ENCODE measurements at places on chromosomes 3 and 15.

DNA sequence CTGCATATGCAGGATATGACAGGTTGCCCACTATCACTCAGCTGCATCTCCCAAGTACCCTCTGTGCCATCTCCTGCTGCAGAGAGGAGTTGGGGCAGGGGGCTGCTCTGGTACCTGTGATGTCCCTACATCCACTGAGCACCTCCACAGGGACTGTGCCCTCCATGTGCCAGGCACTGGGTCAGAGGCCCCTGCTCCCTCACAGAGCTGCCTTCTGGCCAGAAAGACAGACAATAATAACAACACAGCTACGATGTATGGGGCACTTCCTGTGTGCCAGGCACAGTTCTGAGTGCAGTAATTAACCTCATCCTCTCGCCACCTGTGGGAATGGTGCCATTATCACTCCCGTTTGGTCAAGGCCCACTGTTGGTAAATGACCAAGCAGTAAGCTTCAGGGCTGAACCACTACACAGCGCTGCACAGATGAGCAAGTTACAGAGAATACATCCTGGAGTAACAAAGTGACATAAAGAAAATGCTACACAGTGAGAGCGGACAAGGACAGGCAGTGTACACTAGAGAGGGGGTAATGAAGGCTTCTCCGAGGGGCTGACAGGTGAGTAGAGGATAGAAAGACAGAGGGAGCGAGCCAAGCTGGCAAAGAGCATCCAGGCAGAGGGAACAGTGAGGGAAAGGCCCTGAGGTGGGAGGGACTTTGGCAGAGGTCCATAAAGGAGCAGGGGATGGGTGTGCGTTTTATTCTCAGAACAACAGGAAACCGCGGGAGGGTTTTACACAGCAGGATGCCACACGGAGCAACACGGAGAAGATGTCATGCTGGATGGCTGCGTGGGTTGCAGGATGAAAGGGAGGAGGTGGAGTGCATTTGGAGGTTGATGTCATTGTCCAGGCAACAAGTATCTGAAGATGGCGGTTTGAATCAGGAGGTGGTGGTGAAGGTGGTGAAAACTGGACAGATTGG is 13.6 kb downstream of the WNT7A start:
- DNase-seq, result no peak

DNA sequence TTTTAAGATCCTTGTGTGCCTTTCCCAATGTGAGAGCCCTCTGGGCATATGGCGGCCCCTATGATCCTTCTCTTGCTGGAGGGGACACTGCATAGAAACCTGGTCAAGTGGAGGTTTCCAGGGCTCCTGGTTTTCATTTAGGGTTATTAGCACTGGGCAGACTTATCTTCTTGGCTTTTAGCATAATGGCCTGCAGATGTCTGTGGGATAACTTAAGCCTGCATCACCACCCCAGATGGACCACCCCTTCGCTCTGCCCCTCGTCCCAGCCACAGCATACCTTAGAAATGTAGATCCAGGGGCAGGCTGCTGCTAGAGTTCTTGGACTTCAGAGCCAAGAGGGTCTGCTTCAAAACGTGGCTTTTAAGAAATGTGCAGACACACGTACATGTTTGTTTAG is 340.3 kb upstream of the CTDSPL start:
- DNase-seq, result no peak

DNA sequence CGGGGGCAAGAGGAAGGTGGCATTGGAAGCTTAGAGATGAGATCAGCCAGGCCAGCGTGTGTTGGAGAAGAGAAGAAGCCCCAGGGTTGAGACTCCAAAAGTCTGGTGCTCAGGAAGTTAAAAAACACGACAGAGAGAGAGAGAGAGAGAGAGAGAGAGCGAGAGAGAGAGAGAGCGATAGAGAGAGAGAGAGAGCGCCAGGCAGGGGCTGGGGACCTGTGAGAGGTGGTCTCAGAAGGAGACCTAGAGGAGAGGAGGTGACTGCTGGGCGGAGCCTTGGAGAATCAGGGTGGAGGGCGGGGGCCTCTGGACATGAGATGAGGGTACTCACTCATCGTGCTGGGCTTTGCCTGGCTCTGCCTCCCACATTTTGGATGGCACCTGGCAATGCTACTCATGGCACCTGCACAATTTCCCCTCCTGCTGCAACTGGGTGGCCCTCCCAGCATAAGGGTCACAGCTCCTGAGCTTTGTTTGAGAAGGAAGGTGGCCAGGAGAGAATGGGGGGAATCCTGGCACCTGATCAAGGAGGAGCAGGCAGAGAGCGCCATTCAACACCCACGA is 51.0 kb downstream of the FBLN2 start:
- DNase-seq, result no peak

GRCh38 chr3:139546772-139547171 is 7.2 kb upstream of the RBP1 start:
- no peak for DNase-seq

GRCh38 chr3:39166932-39167532 is 13.6 kb upstream of the CSRNP1 start:
- DNase-seq, result no peak

DNA sequence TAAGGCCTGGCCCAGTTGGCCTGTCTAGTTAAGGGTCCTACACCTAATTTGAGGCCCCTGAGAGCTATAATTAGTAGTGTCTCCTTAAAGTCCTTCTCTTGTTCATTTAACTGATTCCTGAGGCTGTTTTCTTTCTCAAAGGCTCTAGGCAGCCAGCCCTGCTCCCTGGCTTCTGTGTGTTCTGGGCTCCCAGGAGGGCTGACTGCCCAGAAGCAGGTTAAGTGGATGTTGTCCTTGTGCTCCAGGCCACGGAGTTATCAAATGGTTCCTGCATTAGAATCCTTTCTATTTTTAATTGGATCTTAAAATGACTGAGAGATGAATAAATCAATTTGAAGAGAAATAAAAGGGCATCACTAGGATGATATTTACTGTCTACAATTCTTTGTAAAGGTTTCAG is 140.0 kb downstream of the SNRK start:
- no peak for DNase-seq

DNA sequence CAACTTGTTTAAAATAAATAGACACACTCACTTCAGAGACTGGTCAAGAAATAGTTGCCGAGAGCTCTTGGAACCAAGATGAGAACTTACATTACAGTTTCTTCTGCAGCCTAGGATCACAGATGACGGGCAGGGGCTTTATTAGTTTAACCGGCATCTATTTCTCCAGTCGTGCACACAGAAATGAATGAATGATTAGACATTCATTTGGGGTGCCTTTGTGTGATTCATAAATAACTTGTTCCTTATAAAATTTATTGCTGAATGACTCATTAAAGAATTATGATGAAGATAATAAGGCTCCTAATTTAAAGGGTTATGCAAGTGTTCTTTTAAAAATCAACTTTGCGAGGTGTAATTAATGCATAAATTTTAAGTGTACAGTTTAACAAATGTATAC is 20.8 kb downstream of the NFKBIZ start:
- no peak for DNase-seq

DNA sequence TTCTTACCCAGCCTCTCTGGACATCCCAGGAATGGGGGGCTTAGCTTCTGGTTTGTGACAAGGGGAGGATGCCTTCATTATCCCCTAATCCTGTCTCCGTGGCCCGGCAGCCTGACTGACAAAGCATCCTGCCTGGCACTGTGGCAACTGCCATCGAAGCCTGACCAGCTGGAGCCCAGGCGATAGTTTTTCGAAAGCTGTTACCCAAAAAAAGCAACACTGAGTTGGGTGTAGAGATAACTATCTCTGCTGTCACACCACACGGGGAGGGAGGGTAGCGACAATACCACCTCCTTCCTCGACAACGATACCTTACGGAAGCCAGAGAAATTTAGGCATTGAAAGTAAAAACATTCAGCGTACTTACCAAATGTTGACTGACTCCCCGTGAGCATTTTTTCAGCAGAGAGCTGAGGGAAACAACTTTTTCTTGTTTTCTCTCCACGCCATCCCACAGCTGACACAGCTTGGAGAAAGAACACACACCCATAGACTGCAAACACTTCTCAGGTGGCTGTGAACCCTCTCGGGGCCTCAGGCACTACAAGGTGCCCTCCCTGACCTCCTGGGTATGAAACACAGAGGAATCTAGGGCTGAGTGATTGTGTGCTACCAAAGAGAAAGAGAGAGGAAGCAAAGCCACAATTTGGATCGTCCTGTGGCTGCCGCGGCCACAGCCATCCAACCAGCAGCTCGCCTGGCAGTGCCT is 361.9 kb upstream of the ICE2 start:
- no peak for DNase-seq

DNA sequence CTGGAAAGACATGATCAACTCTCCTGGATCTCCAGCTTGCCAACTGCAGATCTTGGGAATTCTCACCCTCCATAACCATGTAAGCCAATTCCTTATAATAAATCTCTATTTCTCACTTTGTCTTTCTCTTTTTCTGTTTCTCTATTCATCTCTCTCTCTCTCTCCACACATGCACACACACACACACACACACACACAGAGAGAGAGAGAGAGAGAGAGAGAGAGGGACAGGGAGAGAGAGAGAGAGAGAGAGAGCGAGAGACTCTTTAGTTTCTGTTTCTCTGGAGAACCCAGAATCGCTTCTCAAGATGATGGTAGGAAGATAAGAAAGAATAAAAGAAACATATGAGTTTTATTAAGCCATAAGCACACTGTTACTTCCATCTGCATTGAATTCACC is 111.9 kb downstream of the BCHE start:
- DNase-seq, result no peak

DNA sequence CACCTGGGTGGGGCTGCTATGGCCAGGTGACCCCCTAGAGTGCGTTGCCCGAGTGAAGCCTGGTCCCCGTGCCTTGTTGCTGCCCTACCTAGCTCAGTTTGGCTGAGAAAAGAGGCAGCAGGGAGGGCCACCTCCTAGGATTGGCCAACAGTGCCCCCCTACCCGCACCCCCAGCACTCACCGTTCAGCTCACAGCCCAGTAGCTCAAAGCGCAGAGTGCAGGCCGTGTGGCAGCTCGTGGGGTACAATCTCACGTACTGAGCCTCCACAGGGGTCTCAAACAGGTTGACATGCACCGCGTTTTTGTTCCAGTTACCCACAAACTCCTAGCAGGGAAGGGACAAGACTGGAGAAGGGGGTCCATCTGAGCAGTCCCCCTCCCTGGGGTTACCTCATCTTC is 7.6 kb downstream of the MFGE8 start:
- peak; percentile 2 for DNase-seq

- no peak for DNase-seq
These were observed 4.9 kb downstream of the RFTN1 start for GRCh38 chr3:16508591-16508995.

DNA sequence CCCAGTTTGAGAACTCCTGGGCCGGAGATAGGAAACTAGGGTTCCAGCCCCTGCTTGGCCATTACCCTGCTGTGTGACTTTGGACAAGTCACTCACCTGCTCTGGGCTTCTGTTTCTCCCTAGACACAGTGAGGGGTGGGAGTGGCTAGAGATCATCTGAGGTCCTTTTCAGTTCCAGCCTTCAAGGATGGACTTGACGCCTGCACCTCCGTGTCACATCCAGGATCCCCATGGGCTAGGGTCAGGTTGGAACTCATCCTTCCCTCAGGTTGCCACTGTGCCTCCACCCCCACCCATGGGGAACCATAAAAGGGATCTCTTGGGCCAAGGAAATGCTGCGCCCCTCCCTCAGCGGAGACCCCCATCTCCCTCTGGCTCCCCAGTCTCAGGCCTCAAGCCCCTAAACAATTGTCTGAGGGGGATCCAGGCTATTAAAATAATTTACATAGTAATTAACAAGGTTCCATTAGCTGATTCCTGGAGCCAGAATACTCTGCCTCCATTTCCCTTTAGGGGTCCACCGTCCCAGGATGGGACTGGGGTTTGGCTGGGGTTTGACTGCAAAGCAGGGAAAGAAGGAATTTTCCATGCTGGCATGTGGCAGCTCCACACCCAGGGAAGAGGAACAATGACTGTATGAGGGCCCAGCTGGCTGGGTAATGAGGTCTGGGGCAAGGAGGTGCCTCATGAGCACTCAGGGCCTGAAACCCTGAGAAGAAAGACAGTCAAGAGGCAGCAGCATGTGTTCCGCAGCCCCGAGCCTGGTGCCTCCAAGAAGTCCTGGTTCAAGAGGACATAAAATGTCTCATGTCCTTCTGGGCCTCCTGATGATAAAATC is 177.7 kb downstream of the SMAD6 start:
- no peak for DNase-seq

DNA sequence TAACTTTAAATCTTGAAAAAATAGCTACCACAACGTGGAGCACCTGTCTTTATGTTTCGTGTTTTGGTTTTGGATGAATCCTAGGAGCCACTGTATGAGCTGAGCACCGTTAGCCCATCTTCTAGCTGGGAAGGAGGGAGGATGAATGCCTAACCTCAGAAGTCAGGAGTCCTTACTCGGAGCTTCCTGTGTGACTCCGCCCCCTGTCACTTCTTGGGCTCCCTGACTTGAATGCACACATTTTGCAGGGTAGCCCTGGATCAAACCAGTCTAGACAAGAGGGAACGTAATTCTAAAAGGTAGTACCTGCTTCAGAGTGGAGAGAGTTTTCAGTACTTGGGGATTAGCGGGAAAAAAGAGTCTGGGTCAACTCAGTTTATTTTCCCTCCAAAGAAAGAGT is 5.3 kb downstream of the GABRA5 start:
- DNase-seq, result no peak

DNA sequence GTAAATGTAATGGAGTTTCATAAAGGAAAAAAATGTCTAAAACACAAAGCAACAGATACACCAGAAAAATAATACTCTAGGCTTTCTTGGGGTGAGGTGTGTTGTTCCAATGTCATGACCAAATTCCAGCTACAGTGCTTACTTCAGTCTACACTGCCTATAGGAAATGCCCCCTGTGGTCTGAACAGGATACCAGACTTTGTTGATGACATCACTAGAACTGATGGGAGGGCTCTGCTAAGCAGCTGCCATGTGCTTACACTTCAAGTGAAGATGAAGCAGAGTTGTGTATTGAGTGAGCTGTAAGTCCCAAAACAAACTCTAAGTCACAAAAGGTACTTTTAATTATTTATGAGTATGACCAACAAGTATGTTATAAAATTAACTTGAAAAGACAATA is 456.1 kb upstream of the IL12A start:
- DNase-seq, result no peak

DNA sequence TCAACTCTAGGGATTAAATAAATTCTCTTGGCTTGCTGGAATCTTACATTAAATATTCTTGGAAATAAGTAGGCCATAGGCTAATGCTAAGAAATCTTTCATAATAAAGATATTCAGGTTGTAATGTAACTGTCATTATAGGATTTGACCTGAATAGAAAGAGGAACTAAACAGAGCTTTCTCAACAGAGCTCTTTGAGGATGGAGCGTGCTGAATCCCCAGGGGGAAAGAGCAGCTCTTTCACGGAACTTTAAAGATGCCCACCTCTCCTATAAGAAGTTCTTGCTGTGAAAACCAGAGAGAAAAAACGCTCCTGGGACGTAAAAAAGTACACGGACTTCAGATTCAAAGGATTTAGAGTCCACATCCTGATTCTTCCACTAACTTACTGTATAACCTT is 77.9 kb downstream of the NTRK3 start:
- no peak for DNase-seq

- DNase-seq, result no peak
These were observed 101.2 kb downstream of the TLE3 start for GRCh38 chr15:69996321-69997160.

GRCh38 chr15:100928632-100929280 is 9.6 kb downstream of the LRRK1 start:
- DNase-seq, result no peak
